HS-27A (cell line): ENCODE measurements at places on chromosomes 1 and 21.

DNA sequence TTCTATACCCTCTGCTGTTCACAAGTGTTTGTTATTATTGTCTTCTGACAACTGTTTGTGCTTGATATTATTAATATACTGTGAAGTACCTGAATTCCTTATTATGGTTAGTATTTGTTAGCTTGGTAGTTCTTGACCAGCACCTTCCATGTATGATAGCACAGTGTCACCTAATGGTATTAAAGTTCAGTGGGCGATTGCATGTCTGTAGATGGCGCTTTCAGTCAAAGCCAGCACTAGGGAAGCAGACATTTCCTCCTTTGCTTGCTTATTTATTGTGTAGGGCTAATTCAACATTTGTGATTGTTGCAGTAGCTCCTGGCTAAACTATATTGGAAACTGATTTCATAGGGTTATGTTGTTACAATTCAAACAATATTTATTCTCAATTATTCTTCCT, 218.0 kb downstream of the ZP4 start:
- no peak for DNase-seq

DNA sequence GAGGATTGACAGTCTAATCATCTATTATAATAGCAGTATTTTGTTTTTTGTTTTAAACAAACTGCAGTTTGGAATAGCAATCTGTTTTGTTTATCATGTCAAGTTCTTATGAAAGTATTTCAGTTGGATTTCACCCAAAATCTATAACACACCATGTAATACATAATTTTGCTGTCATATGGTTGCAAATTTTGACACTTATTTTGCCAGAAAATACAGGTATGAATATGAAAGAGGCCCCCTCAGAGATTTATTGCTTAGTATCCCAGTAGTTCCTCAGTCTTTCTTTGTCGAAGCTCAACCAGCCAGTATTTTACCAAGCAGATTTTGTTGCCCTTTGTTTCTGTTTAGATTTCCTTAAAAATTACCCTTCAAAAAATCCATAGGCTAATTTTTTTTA, 317.5 kb upstream of the CXADR start:
- DNase-seq, result no peak

DNA sequence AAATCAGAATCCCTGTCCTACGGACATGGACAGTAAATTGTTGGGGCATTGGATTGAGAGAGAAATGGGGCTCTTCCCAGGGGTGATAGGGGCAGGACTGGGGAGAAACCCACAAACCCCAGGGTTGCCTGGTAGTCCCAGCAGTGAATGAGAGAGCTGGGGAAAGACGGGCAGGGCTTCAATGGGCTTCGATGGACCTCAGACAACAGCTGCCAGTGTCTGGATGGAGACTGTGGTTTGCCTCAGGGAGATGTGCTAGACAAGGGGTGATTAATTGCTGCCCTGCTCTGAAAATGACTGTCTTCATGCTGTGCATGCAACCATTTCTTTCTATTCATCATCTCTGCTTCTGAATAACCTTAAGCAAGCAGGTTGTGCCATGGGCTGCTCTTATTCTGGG, 7.4 kb downstream of the GPR25 start:
- no peak for DNase-seq

GRCh38 chr1:225612287-225612686, 40.6 kb downstream of the ENAH start:
- no peak for DNase-seq

DNA sequence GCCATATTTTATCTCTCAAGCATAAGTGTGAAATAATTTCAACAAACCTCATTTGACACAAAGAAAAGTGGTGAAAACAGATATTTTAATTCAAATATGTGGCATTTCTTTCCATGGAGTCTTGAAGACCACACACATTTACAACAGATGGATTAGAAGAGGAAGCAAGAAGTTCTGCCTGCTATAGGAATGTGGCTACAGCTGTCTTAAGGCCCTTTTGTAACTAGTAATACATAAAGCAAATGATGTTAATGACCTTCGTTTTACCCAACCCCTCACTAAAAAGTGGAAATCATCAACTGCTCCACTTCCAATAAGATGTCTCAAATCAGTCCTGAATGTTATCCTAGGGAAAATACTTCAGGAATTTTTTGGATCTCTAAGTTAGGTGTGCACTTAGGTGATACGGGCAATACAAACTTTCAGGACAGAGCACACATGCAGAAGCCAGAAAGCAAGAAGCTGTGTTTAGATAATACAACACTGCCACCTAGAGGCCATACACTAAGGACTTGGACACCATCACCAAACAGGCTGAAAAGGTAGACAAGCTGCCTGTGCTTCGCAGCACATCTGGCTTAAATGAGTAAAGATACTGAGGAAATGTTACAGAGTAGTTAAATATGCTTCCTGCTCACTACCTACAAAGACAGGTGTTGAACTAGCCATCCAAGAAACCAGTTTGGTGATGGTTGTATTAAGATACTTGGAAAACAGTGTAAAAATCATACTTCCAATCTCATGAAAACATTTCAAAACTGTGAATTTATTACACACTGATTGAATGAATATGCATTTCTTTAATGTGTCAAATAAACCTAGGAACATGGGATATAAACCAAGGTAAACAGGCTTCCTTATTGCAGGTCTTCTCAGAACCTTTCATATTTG, 24.4 kb downstream of the RRAGC start:
- peak; percentile 54 for DNase-seq

GRCh38 chr1:55278378-55278777, 63.2 kb upstream of the USP24 start:
- no peak for DNase-seq

- DNase-seq, result no peak
Measured at GRCh38 chr1:204873714-204874113, 3.1 kb downstream of the NFASC start.

- DNase-seq, result no peak
Measured at GRCh38 chr1:186220067-186220466, 155.0 kb downstream of the TPR start.

- no peak for DNase-seq
Measured at GRCh38 chr1:197225611-197226010, 42.4 kb upstream of the CRB1 start.

GRCh38 chr1:1397839-1398523, 1.2 kb downstream of the CCNL2 start:
- DNase-seq, result no peak

- DNase-seq, result no peak
Measured at GRCh38 chr1:209547626-209548025, 35.9 kb upstream of the CAMK1G start.

GRCh38 chr1:201499191-201499590, 7.7 kb downstream of the CSRP1 start:
- no peak for DNase-seq

DNA sequence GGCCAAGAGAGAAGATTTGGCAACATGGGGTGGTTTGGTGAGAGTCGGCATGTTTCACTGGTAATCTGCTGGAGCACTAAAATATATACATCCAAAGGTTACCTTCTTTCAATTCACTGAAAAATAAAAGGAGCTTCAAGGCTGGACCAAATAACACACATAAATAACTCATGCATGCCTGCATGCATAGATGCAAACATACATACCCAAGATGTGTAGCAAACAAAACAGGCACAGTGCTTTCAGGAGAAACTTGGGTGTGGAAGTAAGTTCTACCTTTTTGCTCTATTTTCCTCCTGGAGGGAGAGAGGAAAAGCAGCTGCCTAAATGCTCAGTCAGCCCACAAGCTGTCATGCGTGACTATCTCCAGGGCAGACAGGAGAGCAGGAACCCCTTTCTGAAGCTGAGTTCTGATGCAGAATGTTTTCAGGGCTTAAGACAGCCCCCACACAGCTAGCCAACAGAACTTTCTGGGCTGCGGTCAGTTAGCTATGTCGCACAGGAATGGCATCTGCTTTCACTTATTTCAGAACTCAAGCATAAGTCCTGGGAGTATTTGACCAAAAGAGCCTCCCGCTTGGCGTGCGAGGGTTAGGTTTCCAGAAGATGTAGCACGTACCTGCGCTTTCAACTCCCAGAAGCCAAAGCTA, 166.2 kb downstream of the TOMM20 start:
- peak; percentile 87 for DNase-seq
